ENCODE measurements at places on chromosomes 5 and 9. TPM values are rescaled to one million over a fixed set of nuclear protein-coding genes. Genes with fewer than 3 reads are reported as not detected.

GRCh38 chr5:73318308-73318719 is 130.3 kb downstream of the FOXD1 start:
- no peaks in the 10 kb centered on the region for H3K36me3 ChIP-seq
- DNase-seq = no peak
- H3K27ac ChIP-seq = no peak overlapping the region
- H3K4me1 ChIP-seq = no peaks in the 10 kb centered on the region
- no peaks in the 10 kb centered on the region for H3K27me3 ChIP-seq

GRCh38 chr5:122605236-122605635 is 169.6 kb upstream of the SNX2 start:
- DNase-seq = no peak
- H3K27ac ChIP-seq = no peak overlapping the region

- H3K36me3 ChIP-seq = no peaks in the 10 kb centered on the region
- peaks cover 3% of the 10 kb centered on the region for H3K4me1 ChIP-seq
- no peak for DNase-seq
These were observed 417.5 kb upstream of the MEF2C start for GRCh38 chr5:89300426-89300970.

- H3K4me3 ChIP-seq = no peak overlapping the region
- H3K27ac ChIP-seq = no peak overlapping the region
- no peaks in the 10 kb centered on the region for H3K4me1 ChIP-seq
These were observed 94.2 kb upstream of the ANKH start for GRCh38 chr5:14965815-14966214.

GRCh38 chr5:76715736-76716455 is at the start of gene F2R:
Gene F2R (plus strand): TSS chr5:76716126. CDS start chr5:76716308, 182 bp downstream.
- no peaks in the 10 kb centered on the region for H3K36me3 ChIP-seq
- peak; percentile 49 for DNase-seq
- H3K27ac ChIP-seq = peak within 1 kb of the TSS; percentile 57
- no peaks in the 10 kb centered on the region for H3K27me3 ChIP-seq

GRCh38 chr9:133347515-133347984 is 381 bp downstream of the MED22 start:
- DNase-seq = peak; percentile 32
- H3K36me3 ChIP-seq = peaks cover 52% of the 10 kb centered on the region
- peaks cover 22% of the 10 kb centered on the region for H3K4me1 ChIP-seq
- peak overlapping the region; percentile 87 for H3K4me3 ChIP-seq
- no peaks in the 10 kb centered on the region for H3K27me3 ChIP-seq
- H3K27ac ChIP-seq = peak overlapping the region; percentile 88

The BHMT2 gene
- 50.5 TPM for total RNA-seq

DNA sequence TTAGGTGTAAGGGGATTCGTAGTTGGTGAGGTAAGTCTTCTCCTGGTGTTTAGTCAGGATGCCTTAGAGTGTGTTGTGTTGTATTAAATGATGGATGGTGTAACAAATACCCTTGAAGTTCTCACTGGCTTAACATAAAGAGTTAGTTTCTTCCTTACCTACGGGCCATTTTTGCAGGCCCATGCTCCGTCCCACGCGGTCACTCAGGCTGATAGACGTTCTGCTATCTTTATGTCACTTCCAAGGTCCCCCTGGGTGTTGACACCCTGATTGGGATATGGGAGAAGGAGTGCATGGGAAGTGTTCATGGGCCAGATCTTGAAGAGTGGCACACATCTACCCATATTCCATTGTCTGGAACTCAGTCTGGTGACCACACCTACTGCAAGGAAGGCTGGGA is 214.0 kb downstream of the MAST4 start:
- H3K27ac ChIP-seq = no peak overlapping the region
- no peaks in the 10 kb centered on the region for H3K36me3 ChIP-seq
- H3K4me1 ChIP-seq = no peaks in the 10 kb centered on the region
- H3K4me3 ChIP-seq = no peak overlapping the region
- no peaks in the 10 kb centered on the region for H3K27me3 ChIP-seq

- no peaks in the 10 kb centered on the region for H3K4me1 ChIP-seq
- no peaks in the 10 kb centered on the region for H3K36me3 ChIP-seq
- no peaks in the 10 kb centered on the region for H3K27me3 ChIP-seq
These were observed 366.3 kb upstream of the ADAMTS16 start for GRCh38 chr5:4773827-4774317.

DNA sequence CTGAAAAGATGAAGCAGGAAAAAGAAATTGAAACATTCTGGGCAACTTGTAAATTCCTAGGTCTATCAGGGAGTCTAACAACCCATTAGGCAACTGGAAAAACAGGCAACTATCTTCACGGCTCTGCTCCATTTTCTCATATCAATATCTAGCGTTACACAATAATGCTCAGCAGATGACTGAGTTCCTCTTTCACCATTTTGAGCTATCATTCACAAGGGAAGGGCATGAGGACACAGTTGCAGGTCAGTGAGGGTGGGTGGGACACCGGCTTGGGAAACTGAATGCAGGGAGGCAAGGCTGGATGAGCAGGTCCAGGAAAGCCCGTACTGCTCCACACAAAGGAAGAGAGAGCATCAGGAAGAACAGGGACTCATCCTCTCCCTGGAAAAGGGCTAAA is 67.0 kb downstream of the FRMD3 start:
- no peak overlapping the region for H3K4me3 ChIP-seq
- peaks cover 4% of the 10 kb centered on the region for H3K4me1 ChIP-seq
- no peak overlapping the region for H3K27ac ChIP-seq
- DNase-seq = no peak

The ZNF366 gene
- 2.7 TPM for total RNA-seq

GRCh38 chr5:145906401-145906800 is 30.0 kb upstream of the SH3RF2 start:
- H3K36me3 ChIP-seq = no peaks in the 10 kb centered on the region
- no peaks in the 10 kb centered on the region for H3K27me3 ChIP-seq
- DNase-seq = no peak
- H3K4me3 ChIP-seq = no peak overlapping the region

The ADAMTSL1 gene
- total RNA-seq = 4.3 TPM

The PCDHB11 gene
- total RNA-seq = 3.4 TPM

DNA sequence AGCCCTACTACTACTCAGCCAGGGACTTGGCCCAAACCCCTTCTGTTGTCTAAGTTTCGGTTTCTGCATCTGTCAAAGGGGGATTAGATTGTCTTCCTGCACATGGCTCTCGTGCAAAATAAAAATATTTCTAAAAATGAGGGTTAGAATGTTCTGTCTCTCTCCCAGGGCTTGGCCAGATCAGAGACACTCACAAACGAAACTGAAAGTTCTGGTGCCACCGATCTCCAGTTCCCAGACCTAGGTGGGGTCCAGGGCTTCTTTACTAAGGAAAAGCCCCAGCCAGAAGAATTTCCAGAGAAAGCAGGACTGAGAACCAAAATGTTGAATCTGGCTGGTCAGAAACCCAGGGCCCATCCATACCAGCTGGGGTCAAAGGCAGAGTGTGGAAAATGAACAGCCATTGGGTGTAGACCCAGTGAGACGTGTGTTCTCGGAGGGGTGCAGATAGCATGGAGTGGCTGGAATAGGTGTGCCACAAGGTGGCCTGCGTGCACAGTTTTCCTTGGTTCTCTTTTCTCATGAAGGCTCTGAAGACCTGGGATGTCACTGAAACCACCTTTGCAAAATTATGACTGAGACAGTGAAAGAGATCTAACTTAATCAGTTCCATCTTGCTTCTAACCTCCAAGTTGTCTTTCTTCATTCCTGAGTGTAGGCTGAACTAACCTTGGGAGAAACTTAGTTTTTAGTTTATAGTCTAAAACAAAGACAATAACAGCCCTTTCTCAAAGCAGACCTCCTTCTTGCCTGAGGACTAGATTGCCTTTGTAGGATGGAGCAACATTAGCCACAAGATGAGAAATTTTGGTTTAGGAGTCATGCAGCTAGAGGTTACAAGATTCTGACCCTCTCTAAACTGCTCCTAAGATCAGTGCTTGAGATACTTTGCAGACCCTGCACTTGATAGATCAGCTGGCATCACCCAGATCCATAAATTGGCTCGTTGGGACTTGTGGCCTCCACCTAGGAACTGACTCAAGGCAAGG is 2.3 kb upstream of the SLC23A1 start:
- no peak for DNase-seq
- H3K27ac ChIP-seq = peak overlapping the region; percentile 38
- H3K4me3 ChIP-seq = peak overlapping the region; percentile 19
- H3K4me1 ChIP-seq = peaks cover 29% of the 10 kb centered on the region
- no peaks in the 10 kb centered on the region for H3K36me3 ChIP-seq
- no peaks in the 10 kb centered on the region for H3K27me3 ChIP-seq

DNA sequence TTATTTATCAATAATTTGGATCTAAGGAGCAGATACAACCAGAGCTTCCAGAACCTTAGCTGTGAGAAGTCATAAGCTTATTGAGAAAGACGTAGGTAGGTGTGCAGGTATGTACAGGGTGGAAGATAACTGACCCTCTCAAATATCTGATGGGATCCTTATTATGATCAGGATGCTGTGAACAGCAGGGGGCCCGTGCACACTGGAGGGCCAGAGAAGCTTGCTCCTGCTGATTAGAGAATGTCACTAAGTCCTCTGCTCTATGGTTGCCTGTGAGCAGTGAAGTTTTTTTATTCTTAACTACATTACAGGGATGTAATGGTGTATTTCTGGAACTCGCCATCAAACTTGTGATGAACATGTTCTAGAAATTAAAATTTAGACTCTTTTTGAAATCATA is 108.9 kb upstream of the POU5F2 start:
- no peak overlapping the region for H3K27ac ChIP-seq
- H3K27me3 ChIP-seq = no peaks in the 10 kb centered on the region
- no peak for DNase-seq
- H3K4me3 ChIP-seq = no peak overlapping the region

The GRIN1 gene
- not detected for total RNA-seq

- H3K4me3 ChIP-seq = no peak overlapping the region
- DNase-seq = no peak
- H3K4me1 ChIP-seq = peaks cover 4% of the 10 kb centered on the region
- no peak overlapping the region for H3K27ac ChIP-seq
- no peaks in the 10 kb centered on the region for H3K36me3 ChIP-seq
These were observed 124.3 kb downstream of the STK32A start for GRCh38 chr5:147359101-147359500.

All from thyroid gland (tissue), 4 donors.